ENCODE measurements at places on chromosomes 1 and 21.

DNA sequence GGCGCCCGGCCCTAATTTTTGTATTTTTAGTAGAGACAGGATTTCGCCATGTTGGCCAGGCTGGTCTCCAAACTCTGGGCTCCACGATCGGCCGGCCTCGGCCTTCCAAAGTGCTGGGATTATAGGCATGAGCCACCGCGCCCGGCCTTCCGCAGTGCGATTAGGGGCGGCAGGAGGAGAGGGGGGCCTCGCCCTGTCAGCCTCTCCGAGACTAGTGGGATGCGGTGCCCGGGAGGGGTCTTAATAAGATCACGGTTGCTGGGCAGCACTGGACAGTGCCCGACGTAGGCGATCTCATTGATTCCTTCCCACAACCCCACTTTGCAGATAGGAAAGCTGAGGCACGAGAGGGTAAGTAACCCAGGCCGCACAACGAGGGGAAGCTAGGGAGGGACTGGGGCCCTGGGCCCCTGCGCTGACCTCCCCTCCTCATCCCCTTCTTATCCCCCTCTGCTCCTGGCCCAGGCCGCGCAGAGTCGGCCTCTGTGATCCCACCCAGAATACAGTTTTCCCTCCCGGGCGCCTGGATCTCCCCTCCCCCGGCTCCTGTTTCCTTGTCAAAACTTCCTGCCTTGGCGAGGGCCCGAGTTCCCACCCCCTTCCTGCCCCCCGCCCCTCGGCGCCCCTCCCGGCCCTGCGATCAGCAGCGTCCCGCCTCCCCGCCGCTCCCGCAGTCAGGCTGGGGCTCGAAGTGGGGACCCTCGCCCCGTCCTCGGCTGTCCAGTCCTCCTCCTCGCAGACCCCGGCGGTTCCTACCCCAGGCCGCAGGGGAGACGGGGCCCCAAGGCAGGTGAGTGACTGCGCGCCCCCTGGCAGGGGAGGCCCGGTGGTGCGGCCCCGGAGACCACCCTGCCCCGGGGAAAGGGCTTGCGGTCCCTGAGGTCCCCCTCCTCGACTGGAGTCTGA, at the start of gene PEAR1:
Gene PEAR1 (plus strand): TSS at position 671 of the 906 bp plus-strand sequence. CDS start 10,209 bp downstream, outside the sequence.
- DNase-seq = peak; percentile 65

- DNase-seq = no peak
Measured at GRCh38 chr1:3633344-3634058, 8.7 kb downstream of the TPRG1L start.

GRCh38 chr1:157580179-157580827, 17.6 kb downstream of the FCRL4 start:
- peak; percentile 53 for DNase-seq

DNA sequence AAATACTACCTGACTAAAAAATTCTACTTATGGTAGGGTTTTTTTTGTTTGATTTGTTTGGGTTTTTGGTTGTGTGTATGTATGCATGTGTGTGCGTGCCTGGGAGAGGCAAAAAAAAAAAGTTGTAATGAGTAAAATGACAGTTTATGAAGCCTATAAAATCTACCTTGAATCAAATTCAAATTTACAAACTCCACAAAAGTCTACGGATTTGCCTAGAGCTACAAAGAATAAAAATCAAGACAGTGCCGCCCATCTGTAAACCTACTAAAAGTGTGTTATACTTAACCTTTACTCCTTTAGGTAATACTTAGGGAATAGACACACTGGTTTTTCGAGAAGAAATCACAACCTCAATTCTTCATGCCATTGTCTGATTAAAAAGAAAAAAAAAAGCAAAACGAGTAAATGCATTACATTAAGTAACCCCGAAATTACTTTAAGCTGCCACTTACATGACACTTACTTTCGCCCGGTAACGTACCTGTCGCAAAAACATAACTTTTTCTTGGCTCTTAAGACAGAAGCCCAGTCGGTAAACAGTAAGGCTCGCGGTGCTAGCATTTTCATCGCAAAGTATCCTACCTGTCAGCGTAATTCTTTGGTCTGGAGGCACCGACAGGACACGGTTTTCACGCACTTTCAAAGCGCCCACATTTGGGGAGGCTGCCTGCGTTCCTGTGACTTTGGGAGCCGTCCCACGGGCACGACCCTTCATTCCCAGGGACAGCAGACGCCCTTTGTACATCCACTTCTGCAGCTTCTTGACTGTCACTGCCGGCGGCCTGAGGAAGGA, 951 bp downstream of the SYDE2 start:
- no peak for DNase-seq

DNA sequence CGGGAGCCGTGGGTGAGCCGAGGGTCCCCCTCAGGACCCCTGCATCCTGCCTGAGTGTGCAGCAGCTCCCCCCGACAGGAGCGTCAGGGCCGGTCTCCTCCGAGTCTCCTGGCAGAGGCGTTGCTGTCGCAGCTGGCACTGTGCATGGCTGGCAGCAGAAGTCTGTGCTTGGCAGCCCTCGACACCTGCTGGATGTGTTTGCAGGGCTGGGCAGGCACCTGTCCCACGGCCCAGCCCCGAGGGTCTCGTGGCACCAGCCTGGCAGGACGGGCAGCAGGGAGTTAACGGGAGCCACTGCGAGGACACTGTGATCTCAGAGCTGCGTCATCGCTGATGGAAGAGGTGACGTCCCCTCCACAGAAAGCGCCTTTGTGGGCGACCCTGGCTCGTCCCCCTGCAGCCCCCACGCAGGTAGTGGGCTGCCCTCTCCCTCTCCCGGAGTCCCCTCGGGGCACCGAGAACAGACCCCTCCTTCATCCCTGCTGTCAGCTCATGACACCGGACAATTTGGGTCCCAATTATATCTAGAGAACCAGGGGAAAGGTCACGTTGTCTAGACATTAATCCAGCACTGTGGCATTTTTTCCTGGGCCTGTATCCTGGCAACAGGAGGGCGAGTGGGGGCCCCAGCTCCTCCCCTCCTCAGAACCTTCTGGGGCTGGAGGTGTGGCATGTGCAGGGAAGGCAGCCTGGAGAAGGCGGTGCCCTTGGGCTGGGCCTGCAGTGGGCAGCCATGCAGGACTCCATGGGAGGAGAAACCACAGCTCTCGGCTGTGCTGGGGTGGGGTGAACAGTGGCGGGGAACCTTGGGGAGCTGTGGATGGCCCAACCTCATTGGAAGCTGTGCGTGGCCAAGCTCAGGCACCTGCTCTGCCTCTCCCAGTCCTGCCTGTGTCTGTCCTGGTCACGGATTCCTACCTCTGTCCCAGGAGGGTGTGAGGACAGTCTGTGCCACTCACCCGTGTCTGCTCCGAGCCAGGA, 15.4 kb downstream of the COL18A1 start:
- DNase-seq = no peak

- DNase-seq = no peak
Measured at GRCh38 chr21:18931237-18931636, 527.7 kb upstream of the TMPRSS15 start.

- no peak for DNase-seq
Measured at GRCh38 chr1:110893908-110894490, 21.1 kb downstream of the CD53 start.

- no peak for DNase-seq
Measured at GRCh38 chr1:27372022-27372807, 2.4 kb downstream of the FCN3 start.

- DNase-seq = peak; percentile 76
Measured at GRCh38 chr1:41416552-41417334, 55.5 kb downstream of the FOXO6 start.

GRCh38 chr1:41192456-41193178, 49.5 kb downstream of the SCMH1 start:
- DNase-seq = no peak

GRCh38 chr1:96515925-96516324, 205.7 kb upstream of the PTBP2 start:
- DNase-seq = no peak

GRCh38 chr1:43348809-43349593, 9.8 kb upstream of the CDC20 start:
- peak; percentile 48 for DNase-seq

DNA sequence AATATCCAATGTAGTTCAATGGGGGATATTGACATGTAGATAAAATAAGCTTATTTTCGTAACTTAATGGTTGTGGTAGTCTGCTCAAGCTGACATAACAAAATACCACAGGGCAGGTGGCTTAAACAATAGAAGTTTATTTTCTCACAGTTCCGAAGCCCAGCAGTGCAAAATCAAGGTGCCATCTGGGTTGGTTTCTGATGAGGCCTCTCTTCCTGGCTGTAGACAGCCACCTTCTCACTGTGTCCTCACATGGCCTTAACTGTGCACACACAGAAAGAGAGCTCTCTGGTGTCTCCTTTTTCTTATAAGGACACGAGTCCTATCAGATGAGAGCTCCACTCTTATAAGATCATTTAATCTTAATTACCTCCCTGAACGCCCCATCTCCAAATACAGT, 64.8 kb upstream of the IPO9 start:
- no peak for DNase-seq

GRCh38 chr1:63628607-63629006, 35.4 kb downstream of the PGM1 start:
- no peak for DNase-seq

- DNase-seq = no peak
Measured at GRCh38 chr21:33268393-33268736, 2.2 kb downstream of the IL10RB start.

DNA sequence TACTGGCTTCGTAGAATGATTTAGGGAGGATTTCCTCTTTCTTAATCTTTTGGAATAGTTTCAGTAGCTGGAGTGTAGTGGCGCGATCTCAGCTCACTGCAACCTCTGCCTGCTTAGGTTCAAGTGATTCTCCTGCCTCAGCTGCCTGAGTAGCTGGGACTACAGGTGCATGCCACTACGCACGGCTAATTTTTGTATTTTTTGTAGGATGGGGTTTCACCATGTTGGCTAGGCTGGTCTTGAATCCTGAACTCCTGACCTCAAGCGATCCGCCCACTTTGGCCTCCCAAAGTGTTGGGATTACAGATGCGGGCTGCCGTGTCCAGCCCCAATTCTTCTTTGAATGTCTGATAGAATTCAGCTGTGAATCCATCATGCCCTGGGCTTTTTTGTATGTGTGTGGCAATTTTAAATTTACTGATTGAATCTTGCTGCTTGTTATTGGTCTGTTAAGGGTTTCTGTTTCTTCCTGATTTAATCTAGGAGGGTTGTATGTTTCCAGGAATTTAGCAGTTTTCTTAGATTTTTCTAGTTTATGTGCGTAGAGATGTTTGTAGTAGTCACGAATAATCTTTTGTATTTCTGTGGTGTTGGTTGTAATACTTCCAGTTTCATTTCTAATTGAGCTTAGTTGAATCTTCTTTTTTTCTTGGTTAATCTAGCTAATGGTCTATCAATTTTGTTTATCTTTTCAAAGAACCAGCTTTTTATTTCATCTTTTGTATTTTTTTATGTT, 15.3 kb downstream of the MAN1C1 start:
- no peak for DNase-seq

- DNase-seq = no peak
Measured at GRCh38 chr1:238783633-238784032, 602.7 kb upstream of the CHRM3 start.

GRCh38 chr21:39104911-39105310, 78.3 kb downstream of the PSMG1 start:
- DNase-seq = no peak

DNA sequence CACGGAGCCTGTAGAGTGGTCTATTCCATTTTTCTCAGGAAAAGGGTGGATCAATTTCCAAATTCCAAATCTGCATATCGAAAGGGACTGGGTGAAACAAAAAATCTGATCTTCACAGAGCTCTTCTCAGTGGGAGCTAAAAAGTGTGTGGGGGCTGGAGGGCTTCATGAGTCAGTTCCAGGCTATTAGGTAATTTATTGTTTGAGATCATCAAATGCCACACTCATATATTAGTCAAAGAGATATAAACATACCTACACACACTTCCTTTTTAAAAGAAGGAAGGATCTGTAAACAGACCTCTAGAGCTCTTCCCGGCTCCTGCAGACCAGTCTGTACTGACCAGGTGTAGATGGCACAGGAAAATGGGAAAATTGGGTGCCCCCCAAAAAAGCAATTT, 175.4 kb downstream of the ZBTB18 start:
- DNase-seq = no peak

- DNase-seq = no peak
Measured at GRCh38 chr1:201205036-201205435, 14.4 kb downstream of the IGFN1 start.

DNA sequence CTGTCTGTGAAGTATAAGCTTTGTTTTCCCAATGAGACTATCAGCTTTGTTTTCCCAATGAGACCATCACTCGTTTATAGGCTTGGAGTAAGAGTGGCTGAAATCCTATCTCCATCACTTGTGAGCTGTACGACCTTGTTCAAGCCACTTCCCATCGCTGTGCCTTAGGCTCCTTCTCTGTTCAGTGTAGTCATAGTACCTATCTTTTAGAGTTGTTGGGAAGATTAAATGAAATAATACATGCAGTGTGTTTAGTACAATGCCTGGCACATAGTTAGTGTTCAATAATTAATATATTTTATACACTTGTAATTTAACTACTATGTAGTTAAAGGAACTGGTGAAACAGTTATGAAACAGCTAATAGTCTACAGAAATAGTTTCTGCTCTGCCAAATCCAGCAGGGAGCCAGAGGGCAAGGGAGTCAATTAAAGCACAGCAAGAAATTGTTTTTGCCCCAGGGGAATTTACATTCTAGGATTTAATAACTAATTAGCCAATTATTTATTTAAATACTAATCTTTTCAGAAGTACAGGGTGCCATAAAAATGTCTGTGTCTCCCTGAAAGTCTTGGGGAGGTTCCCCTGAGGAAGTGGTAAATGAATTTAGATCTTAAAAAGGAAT, 139.3 kb upstream of the HMCN1 start:
- no peak for DNase-seq

DNA sequence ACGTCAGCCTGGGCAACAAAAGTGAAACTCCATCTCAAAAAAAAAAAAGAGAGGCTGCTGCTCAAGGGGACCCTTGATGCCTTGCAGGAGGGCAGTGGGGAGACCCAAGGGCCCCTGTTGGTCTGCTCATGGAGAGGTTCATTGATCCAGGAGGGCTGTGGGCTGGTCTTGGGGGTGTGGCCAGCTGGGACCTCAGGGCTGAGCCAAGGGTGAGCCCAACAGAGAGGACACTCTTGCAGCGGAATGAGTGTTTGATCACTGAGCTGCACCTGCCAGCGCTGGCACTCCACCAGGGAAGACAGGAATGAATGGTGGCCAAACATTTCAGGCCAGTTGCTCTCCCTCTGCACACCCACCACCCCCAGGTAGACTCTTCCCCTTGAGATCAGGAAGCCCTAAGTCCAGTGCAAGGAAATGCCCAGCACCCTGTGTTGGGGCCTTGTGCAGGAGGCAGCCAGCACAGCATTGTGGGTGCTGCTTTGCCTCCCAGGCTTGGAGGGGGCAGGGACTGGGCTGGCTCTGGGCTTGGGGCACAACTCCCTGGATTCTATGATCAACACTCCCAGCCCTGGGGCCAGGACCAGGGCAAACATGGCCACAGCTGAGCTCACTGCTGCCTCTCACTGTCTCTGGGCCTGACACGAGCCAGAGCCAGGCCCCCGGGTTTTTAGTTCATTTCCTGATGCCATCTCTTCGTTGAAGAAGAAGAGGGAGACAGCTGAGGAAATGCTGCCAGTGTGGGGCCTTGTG, 50.7 kb downstream of the IRF2BP2 start:
- no peak for DNase-seq

- DNase-seq = peak; percentile 43
Measured at GRCh38 chr1:180002437-180002836, 47.8 kb downstream of the CEP350 start.

- no peak for DNase-seq
Measured at GRCh38 chr1:15016001-15016400, 137.5 kb upstream of the TMEM51 start.
